ENCODE measurements at places on chromosomes 1 and 21. TPM values are rescaled to one million over a fixed set of nuclear protein-coding genes. Genes with fewer than 3 reads are reported as not detected.

Gene LYPD8
- total RNA-seq, result 0.12 TPM

Gene VSIG8
- total RNA-seq, result not detected

Gene CFHR3
- 0.15 TPM for total RNA-seq

Gene OR2G6
- total RNA-seq, result not detected

Gene OR2L5
- not detected for total RNA-seq
